Hippocampal formation (tissue), 2 donors: ENCODE measurements at places on chromosomes 5 and 9.

DNA sequence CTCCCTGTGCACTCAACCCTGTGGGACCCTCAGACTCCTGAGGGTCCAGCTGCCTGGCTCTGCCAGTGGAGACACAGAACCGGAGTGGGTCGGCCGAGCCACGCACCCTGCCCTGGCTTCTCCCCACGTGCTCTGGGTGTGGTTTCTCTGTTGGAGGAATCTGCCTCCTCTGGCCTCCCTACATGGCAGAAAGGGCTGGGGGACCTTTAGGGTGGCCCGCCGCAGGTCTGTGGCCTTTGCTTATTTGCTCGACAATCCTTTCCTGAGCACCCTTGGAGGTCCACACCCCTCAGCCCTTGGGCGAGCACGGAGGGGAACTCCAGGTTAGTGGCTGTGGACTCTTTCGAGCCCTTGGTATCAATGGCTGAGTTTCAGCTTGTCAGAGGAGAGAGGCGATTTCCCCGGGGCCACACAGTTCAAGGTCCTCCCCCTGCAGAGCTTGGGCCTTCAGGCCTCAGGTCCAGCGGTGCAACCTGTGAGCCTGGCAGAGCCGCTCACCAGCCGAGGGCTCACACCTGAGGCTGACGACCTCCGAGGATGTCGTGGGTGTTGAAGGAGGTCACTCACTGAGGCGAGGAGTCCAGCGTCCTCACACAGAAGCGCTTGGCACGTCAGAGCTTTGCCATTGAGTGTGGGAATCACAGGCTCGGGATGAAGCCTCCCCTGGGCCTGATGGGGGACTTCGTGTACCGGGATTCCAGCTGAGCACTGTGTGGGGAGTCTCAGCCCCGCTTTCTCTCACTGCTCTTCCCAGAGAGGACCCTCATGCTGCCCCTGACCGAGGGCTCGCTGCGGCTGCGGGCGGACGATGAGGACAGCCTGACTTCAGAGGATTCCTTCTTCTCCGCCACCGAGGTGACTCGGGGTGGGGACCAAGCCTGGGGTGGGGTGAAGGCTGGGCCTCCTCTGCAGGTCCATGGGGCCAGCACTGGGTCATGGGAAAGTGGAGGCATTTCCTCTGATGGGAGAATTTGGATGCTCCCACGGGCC, 20.8 kb upstream of the DOLPP1 start:
- no peak for DNase-seq

- DNase-seq = no peak
These were observed 327.5 kb upstream of the ZNF462 start for GRCh38 chr9:106535439-106535838.

DNA sequence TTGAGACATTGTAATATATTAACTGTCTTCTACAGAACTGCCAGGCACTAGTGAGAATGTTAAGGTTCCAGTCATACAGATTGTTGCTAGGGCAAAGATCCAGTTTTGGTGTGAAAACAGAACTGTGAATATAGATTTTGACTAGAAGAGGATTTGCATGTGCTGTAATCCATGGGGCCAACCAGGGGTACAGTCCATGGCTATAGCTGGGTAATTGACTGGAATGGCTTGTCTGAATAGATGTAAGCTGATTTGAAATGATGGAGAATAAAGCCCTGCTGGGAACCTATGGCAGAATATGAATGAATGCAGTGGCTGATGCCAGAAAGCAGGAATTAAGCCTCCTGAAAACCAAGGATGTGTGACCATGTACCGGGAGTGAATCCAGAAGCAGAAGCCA, 748.5 kb upstream of the CDH10 start:
- peak; percentile 0 for DNase-seq

GRCh38 chr5:160432196-160432595, 10.5 kb downstream of the PTTG1 start:
- DNase-seq = no peak

DNA sequence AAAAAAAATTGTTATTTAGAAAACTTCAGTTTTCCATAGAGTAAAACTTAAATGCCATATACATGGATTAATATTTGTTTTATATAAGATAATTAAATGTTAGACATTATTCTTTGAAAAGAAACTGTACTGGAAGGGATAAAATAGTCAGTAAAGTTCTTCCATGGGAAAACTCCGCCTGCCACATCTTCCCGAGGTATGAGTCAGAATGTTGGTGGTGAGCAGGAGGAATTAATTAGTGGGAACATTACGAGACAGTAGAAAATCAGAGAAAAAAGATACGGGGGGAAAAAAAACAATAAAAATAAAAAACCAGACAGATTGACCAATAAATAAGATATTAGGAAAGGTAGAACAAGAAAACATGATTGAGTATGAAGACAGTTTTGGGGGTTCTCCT, 930.3 kb upstream of the C9orf72 start:
- no peak for DNase-seq

- DNase-seq = no peak
These were observed 19.9 kb downstream of the GPX3 start for GRCh38 chr5:151040211-151040747.

DNA sequence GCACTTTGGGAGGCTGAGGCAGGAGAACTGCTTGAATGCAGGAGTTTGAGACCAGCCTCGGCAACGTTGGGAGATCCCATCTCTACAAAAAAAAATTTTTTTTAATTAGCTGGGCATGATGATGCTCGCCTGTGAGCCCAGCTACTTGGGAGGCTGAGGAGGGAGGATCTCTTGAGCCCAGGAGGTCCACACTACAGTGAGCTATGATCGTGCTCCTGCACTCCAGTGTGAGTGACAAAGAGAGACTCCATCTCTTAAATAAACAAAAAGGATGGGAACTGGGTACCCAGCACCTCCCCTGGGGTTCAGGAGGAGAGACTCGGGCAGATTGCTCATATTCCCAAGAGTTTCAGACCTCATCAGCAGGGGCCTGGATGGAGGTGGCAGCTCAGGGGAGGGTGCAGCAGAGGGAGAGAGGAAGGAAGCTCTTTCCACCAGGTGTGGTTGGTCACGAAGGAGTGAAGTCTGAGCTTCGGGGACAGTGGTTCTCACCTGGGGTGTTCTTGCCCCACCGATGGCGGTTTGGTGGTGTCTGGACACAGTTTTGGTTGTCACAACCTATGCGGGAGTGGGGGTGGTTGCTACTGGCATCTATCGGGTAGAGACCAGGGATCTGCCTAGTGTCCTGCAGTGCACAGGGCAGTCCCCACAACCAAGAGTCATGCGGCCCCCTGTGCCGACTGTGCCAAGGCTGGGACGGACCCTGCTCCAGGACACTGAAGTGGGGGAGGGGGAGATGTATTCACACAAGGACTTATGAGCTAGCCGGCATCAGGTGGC, 72.7 kb downstream of the ANKRD33B start:
- DNase-seq = no peak

DNA sequence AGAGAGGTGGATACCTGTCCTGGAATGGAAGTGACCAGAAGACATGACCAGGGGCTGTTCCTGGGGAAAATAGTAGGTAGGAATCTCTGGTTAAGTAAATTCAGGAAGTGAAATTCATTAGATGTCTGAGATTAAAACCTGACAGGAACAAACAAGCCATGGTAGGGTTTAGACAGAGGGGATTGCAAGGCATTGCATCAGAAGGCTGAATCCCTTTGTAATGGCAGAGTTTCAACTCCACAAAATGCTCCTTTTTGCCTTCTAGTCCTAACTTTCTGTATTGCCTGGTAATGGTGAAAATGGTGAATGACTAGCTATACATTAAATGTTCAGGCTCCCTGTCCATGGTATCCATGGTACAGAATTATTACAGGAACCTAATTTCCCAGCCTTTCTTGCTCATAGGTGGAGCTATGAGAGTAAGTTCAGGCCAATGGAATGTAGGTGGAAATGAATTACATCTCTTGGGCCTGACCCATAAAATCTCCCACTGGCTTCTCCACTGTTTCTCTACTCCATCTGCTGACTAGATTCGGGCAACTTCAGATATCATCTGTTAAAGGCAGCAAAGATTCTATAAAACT, 113.4 kb upstream of the CNTLN start:
- no peak for DNase-seq

DNA sequence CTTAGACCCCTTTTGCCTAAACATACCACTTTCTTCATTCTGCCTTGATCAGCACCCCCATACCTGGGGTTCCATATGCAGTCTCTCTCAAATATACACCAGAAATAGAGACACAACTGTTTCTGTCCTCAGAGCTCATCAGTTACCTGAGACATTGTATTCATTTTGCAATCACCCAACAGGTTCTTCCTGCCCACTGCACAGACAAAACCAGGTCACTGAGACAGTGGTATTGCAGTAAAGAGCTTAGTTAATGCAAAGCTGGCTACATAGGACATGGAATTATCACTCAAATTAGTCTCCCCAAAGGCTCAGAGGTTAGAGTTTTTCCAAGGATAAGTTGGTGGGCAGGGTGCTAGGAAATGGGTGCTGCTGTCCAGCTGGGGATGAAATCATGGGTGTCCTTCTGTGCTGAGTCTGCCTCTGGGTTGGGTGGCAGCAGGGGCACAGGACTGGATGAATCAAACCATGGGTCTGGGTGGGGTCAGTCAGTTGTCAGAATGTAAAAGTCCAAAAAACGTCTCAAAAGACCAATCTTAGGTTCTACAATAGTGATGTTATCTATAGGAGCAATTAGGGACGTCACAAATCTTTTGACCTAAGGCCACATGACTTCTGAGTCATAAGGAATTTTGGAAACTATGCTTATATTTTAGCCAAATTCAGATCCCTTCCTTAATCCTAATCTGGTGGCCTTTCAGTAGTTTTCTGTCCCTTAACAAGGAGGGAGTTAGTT, 41.0 kb downstream of the KCNV2 start:
- no peak for DNase-seq

DNA sequence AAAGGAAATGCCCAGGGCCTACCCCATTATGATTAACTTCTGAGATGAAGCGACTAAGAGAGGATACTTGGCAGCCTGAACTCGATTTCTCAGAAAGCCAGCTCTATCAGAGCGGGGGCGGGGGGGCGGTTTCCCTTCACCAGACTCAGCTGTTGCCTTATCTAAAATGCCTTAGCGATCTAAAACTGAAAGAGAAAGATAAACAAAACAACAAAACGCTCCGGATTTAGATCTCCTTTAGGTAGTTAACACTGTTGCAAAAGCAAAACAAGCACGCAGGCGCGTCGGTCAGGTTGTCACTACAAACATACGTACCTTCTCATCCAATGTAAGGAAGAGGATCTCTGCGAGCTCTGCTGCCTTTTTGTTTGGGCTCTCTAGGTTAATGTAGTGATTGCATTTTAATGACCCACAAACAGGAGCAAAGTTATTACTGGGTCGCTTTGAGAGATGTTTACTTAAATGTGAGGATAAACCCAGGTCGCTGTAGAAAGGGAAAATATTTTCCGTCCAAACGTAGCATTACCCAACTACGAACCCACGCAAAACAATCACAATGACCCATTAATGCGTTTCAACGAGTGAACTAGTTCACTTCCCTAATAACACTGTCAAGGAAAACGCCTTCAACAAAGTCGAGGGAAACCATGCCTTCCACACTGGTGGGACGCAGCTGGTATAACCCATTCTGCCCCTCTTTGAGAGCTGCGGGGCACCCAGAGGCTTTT, 982 bp downstream of the EPB41L4A start:
- no peak for DNase-seq

GRCh38 chr5:27608992-27609391, 570.6 kb upstream of the CDH9 start:
- DNase-seq = no peak

GRCh38 chr5:132586063-132586462, 29.3 kb downstream of the RAD50 start:
- no peak for DNase-seq
